SK-N-SH (cell line): ENCODE measurements at places on chromosomes 6 and 20.

DNA sequence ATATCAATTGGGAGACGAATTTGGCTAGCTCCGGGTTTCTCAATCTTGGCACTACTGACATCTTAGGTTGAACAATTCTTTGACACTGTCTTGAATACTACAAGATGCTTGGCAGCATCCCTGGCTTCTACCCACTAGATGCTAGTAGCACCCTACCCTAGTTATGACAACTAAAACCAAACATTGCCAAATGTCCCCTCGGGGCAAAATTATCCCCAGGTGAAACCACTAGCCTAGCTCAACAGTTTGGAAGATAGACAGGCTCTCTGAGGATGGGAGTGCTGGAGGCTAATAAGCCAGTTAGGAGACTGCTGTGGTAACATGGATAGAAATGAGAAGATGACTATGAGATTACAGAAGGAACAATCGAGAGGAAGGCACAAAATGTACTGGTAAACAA is 20.9 kb downstream of the CCNC start:
- DNase-seq, result no peak

DNA sequence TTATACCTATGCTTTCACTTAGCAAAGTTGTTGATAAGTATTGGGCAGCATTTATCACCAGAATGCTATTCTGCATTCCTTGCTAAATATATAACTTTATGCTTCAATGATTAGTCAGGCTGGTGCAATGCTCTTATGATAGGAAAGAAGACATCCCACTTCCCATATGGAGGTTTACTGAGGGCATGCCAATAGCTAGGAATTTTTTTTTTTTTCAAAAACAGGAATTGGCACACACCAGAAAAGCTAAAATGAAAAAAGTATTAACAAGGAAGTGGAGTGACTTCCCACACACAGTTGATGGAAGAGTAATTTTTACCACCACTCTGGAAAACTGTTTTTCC is 90.8 kb downstream of the FRK start:
- no peak for DNase-seq

GRCh38 chr20:58140787-58141425 is 87.5 kb downstream of the ANKRD60 start:
- no peak for DNase-seq

- no peak for DNase-seq
Observed at GRCh38 chr6:83711958-83712357, 3.1 kb upstream of the SNAP91 start.

GRCh38 chr6:7137335-7138045 is 29.7 kb downstream of the RREB1 start:
- DNase-seq, result no peak

- DNase-seq, result no peak
Observed at GRCh38 chr20:34310481-34311117, 7.4 kb upstream of the AHCY start.

- DNase-seq, result peak; percentile 3
Observed at GRCh38 chr6:46606338-46606737, 46.3 kb downstream of the CYP39A1 start.

DNA sequence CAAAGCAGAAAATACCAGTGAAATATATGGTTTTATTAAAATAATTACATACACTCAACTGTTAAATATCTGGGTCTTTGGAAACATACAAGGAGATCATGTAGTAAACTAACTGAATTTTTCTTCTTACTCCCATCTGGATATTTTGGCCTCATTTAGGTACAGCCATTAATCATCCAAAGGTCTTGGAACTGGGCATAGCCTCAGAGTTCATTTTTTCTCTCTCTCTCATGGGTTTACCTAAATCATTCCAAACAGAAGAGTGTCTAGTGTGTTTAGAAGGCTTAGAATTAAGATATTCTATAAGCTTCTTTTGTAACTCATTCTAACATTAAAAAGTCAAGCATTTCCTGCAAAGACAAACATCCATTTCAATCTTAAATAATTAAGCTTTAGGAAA is 79.4 kb downstream of the HMGCLL1 start:
- no peak for DNase-seq

DNA sequence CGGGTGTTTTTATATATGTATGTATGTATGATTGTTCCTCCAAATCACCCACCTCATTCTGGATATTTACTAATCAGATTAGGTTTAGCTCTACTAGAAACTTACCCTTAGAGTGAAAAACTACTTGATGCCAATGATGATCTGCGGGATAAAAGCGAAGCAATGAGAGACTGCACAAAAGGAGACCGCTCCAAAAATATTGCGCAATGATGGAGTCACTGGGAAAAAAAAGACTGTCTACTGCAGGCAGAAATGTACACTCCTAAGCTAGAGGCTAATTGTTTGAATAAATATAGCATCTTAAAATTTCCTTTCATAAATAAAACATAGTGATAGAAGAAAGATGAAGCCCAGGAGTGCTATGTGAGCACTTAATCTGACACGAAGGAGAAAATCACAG is 7.3 kb downstream of the RAB32 start:
- no peak for DNase-seq

DNA sequence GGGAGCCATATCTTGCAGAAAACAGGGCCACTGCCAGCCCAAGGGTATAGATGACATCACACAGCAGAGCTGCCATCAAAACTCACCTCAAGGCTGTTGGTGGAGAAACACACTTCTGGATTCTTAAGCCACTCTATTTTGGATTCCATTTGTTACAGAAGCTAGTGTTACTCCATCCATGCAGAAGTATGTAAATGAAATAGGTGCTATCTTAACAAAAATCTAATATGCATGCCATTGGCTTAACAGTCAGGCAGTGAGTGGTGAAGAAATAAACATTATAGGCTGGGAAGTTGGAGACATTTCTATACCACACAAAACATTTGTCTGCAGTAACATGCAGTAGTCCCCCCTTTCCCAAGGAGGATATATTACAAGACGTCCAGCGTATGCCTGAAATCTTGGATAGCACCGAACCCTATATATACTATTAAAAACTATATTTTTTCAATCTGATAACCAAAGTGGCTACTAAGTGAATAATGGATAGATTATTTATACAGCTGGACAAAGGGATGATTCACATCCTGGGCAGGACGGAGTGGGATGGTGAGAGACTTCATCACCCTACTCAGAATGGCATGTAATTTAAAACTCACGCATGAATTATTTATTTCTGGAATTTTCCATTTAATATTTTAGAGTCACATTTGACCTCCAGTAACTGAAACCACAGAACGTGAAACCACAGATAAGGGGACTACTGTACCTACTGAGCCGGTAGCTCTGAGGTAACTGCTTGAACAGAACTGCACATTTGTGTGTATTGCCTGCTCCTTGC is 160.0 kb upstream of the PLN start:
- no peak for DNase-seq

- DNase-seq, result no peak
Observed at GRCh38 chr6:87815449-87815848, 113.4 kb upstream of the AKIRIN2 start.

GRCh38 chr20:36279362-36279761 is 26.8 kb upstream of the DLGAP4 start:
- no peak for DNase-seq

- DNase-seq, result no peak
Observed at GRCh38 chr6:111456208-111456607, 26.8 kb downstream of the REV3L start.
